AG09309 (cell line): ENCODE measurements at places on chromosomes 13 and 19.

DNA sequence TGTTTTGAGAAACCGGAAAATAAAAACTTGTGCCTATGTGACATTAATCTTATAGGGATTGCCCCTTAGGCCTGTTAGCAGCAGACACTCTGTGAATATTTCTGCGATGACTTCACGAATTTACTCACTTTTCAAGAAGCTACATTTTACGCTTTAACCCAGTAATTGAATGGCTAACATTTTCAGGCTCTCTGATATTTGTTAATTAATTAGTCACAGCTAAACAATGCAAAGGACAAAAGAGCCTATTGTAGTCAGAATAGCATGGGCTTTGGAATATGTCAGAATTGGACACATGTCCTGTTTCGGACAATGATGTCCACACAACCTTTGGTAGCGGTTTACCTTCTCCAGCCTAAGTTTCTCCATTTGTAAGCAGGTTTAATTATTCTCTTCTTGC, 506.6 kb downstream of the EFNB2 start:
- DNase-seq: no peak

DNA sequence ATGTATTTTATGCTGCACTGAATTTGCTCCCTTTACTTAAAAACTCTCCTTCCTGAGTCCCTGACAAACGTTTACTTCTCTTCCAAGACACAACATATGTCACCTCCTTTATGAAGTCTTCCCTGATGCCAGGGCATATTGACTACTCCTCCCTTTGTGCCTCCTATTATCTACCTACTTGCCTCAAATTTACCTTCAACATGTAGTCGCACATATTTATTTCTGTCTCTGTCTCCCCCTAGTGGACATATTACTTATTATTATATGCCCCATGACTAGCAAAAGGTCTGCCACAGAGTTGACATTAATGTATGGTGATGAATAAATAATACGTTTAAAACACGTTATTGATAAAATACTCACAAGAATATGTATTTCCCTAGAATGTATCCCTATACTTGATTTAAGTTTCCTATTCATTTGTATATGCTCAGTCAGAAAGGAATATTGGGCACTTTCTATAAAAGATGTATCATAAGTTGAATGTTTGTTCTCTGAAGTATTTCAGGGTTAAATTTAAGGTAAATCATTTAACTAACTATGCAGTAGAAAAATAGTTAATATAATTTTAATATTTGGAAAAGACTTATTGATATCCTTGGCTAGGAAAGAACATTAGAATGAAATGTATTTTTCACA, 250.3 kb upstream of the ATXN8OS start:
- DNase-seq: no peak

- no peak for DNase-seq
Measured at GRCh38 chr19:3443840-3444694, 36.3 kb downstream of the SMIM24 start.

GRCh38 chr13:103033999-103034398, 32.2 kb downstream of the SLC10A2 start:
- no peak for DNase-seq

DNA sequence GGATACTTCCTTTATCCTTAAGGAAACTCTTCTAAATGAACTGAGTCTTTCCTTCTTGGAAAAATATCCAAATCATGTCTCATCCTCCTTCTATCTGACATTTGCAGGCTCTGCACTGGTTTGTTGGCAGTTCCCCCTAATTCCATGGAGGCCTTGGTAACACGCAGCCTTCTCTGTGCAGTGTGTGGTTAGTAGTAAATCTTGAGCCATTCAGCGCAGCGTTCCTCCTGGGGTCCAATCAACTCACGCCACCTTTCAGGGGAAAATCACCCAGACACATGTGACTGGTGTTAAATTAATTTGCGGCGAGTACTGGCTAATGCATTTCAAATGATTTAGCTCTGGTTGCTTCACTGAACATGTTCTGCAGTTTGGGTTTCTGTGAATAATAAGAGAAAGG, 21.0 kb upstream of the CBY2 start:
- no peak for DNase-seq

- DNase-seq: no peak
Measured at GRCh38 chr13:106381091-106381490, 154.4 kb downstream of the EFNB2 start.

GRCh38 chr13:110855363-110855762, 59.5 kb downstream of the ANKRD10 start:
- no peak for DNase-seq

DNA sequence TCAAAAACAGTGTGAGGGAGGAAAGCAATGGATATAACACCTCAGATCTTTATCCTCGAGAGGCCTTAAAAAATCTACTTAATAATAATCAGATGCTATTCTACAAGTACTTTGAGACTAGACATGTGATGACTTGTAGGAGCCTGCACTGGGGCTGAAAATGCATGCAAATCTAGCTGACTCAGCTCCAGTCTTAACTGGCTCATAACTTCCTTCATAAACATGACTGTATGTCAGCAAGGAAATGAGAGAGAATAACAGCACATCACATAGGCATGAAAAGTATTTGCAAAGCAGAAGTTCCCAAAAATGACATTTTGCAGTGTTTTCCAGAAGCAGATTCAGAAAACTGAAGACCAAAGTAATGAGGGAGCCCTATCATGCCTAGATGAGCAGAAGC, 38.1 kb downstream of the PSG5 start:
- peak; percentile 83 for DNase-seq

DNA sequence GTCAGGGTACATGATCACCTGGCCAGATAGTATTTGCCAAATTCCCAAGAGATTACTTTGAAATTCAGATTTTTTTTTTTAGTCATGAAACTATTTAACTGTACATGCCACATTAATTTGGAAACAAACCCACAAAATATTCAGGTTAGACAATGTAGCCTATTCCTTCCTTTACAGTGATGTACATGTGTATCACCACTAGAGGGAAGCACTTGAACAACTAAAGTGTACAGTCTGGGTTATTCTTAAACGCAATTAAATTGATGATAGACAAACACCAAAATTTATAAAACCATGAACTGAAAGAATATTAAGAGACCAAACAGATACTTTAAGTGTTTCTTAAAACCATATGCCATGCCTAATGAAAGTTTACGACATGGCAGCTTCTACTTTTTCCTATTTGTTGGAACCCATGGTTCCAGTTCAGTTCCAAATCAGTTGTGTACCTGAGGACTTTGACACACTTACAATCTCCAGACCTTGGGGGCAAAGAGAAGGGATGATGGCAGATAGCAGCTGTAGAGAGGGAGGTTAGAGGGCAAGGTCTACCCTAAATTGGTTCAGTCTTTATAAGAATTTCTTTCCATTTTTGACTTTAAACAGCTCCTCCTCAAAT, 52.8 kb downstream of the TNFSF13B start:
- no peak for DNase-seq

- no peak for DNase-seq
Measured at GRCh38 chr13:98970330-98970729, 7.5 kb downstream of the DOCK9 start.

DNA sequence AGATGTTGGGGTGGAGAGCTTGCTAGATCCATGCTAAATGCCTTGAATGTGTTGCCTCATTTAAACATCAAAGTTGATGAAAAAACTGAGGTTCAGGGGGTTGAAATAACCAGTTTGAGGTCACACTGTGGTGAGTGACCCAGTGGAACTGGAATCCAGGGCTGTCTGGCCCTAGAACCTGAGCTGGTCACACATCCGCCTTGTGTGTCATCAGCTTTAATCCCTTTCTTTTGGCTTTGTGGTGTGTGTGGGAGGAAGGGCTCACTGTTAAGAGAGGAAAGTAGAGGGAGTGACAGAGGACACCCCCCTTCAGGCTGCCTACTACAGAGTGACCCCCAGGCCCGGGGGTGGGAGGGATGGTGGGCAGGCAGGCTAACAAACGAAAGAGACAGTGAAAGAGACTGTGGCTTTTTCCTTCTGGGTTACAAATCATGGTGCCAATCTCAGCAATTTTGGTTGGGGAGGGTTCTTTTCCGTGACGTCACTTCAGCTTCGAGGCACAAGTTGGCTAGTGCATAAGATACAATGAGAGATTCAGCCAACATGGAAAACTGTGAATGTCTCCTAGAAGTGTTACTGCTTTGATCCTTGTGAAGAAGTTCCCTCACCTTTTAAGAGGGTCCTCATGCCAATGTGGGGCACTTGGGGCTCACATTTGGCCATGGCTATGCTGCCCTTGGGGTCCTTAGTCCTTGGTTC, 164.9 kb downstream of the DLEU7 start:
- peak; percentile 87 for DNase-seq

- DNase-seq: no peak
Measured at GRCh38 chr19:38255383-38256014, 675 bp downstream of the PPP1R14A start.

DNA sequence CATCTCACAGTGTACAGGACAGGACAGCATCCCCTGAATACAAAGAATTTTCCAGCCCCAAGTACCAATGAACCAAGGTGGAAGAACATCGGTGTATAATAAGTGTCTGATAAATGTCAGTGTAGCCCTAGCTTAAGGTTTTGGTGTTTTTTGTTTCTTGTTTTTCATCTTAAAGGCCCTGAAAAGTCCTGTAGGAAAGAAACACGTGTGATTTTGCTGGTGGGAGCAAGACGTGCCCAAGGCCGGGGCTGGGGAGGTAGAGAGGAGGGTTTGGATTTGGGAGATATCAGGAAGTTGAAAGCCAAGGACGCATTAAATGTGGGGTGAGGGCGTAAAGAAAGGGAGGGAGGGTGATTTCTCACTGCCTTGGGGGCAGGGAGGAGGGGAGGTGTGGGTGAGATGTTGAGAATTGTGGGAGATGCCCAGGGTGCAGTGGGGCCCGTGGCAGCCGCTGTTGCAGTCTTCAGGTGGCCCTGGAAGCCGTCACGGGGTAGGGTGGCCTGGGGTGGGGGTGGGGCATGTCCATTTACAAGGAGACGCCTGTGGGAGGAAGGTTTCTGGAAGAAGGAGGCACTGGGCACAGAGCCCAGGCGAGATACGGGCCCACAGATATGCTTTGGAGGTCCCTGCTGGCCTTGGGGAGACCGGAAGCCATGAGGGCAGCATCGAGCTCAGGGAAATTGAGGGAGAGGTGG, 6.7 kb downstream of the CAMSAP3 start:
- no peak for DNase-seq

DNA sequence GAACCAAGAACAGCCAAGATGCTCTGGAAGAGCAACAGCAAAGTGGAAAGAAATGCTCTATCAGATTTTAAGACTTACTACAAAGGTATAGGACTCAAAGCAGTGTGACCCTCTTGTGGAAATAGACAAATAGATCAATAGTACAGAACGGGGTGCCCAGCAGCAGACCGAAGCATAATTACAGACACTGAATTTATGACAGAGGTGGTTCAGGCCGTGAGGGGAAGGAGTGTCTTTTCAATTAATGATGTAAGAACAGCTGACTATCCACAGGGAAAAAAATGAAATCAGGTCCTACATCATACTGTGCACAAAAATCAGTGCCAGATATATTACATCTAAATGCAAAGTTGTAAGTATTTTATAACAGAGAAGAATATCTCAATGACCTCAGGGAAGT, 95.6 kb downstream of the KATNAL1 start:
- no peak for DNase-seq

DNA sequence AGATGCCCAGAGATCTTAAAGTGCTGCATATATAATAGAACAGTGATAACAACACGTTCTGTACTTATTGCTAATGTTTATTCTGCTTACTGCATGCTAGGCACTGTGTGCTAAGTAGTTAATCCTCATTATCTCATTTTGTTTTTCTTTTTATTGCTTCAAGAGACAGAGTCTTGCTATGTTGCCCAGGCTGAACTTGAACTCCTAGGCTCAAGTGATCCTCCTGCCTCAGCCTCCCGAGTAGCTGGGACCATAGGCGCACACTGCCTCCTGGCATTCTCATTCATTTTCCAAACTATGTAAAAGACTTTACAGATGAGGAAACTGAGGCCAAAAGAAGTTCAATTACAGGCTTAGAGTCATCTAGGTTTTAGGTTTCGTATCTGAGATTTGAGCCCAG, 548.4 kb downstream of the GPC6 start:
- no peak for DNase-seq

DNA sequence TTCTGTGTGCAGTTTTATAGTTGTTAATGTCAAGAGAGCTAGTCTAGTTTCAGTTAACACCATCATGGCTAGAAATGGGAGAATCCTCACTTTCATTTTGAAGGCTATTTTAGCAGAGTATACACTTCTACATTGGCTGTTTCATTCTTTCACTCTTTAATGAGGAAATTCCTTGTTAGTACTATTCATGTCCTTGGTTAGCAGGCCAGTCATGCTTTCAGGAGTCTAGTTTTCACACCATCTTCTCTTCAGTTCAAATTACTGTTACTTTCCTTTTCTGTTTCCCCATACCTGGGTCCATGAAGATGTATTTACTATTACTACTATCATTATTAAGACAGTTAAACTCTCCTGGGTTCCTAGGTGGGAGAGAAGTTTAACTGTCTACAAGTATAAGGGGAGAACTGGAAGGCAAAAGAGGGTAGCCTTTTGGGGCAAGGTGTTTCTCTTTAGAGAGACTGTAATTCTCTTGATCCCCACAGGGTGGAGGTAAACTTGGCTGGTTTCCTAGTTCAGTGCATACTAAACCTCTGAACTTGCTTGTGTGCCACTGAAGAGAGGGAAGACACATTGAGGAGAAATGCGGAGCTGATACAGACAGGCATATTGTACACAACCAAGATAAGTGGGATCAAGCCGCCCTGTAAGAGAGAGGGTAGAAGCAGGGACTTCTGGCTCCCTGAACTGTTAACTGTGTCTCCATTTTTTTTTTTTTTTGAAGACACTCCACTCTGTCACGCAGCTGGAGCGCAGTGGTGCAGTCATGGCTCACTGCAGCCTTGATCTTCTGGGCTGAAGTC, 41.3 kb upstream of the IGFL4 start:
- DNase-seq: no peak

GRCh38 chr13:45178349-45179162, 22.3 kb downstream of the KCTD4 start:
- no peak for DNase-seq

DNA sequence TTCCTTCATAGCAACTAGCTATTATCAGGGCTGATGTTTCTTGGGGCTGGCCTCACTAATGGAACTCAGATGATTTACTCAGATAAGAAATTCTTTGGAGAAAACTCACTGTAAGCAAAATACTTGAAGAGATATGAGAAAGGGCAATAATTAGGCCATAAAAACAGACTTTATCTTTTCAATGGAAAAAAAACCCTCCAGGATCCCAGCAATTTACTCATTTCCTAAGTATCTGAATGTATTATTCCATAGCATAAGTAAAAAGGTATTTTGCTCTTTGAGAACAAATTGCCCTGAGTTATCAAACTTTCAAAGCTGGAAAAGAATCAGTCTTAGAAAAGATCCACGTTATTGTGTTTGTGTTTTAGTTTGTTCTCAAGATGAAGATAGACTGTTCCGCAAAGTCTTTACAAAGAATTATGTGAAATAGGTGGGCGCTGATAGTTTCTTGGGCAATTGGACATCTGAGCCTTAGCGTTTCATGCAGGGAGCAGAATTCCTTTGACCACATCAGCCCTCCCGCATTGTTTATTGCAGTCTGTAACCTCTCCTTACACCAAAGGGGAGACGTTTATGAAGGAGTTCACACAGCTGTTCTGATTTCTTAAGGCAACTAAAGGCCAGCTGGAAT, 29.1 kb upstream of the CSNK1A1L start:
- DNase-seq: peak; percentile 97

DNA sequence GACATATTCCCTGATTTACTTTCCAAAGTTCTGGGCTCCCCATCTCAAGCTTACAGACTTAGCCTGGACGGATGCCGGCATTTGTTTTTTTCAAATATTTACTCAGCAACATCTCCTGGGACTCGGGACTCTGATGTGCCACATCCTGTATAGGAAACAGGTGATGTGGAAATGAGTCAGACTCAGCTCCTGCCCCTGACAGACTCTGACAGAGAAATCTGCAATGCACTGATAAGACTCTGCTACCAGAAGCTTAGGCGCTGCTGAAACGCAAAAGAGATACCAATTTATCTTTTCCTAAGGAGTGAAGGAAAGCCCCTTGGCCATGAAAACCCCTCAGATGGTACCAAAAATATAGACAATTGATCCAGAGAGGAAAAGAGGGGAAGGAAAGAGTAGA, 16.2 kb downstream of the LAIR2 start:
- DNase-seq: no peak
